ENCODE measurements at places on chromosomes 7 and 10.

GRCh38 chr7:33829536-33829935 is 75.8 kb upstream of the BMPER start:
- no peak for DNase-seq

DNA sequence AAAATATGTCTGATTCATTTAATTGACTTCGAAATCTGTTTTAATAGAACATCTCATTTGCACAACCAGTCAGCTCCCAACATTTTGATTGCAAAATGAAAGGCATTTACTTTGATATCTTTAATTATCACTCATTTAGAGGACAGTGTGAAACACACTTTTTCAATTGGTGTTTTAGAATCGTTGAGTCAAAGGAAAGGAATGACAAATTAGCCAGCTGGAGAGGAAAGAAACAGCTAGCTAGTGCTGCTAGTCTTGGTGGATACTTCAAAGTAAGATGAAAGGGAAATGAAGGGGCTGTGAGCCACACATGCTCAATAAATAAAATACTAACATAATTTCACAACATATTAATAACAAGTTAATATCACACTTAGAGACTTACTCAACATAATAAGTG is 570.2 kb downstream of the PHTF2 start:
- no peak for DNase-seq

GRCh38 chr7:32461484-32461883 is 28.7 kb downstream of the LSM5 start:
- no peak for DNase-seq

GRCh38 chr7:93992421-93993110 is 11.6 kb downstream of the BET1 start:
- no peak for DNase-seq

GRCh38 chr10:104622598-104623209 is 18.4 kb upstream of the SORCS3 start:
- peak; percentile 1 for DNase-seq

DNA sequence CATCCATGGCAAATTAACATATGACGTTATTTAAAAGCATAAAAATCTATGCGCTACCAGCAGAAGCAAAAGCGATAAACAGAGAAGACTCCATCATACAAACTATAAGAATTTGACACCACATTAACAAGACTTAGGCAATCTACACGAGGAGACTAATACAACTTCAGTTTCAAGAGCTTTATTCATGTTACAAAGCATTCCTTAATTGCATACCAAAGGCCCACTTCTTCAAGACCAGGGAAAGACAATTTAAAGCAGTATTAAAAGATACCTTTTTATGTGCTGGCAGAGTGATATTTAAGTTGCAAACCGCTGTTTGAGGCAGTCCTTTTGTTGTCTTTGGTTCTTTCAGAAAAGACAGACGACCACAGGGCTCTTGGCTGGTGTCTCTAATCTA is 176.0 kb upstream of the CCDC6 start:
- DNase-seq = no peak

DNA sequence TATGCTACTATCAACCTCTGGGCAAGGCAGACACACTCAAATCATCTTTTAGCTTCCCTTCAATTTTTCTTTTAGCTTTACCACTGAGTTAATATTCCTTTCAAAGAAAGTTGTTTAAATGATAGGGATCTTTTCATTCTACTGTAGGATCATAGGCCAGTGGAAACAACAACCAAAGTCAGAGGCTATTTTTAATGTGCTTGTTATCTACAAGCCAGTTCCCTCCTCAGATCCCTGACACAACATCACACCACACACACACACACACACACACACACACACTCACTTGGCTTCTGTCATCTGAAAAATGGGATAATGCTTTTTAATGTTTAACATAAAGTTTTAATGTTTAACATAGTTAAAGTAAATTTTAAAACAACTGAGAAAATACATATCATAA is 106.7 kb upstream of the CAV2 start:
- DNase-seq = no peak

GRCh38 chr7:139990142-139990535 is 72.6 kb downstream of the PARP12 start:
- no peak for DNase-seq

DNA sequence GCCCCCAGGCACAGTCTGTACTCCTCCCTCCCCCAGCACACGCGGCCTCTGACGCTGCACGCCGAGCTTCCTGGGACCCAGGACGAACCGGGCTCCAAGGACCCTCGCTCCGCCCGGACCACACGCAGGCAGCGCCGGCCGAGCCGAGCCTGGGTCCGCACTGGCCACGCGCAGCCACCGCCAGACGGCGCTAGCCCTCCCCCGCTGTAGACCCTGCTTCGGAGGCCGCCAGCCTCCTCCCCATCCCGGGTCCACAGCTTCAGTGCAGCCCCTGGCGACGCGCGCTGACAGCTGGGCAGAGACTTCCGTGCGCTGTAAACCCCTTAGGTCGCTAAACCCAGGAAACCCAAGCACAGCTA is 936 bp upstream of the TCERG1L start:
- DNase-seq = peak; percentile 31

- DNase-seq = no peak
Measured at GRCh38 chr7:1721047-1721690, 51.1 kb downstream of the ELFN1 start.

- DNase-seq = no peak
Measured at GRCh38 chr10:78476844-78477243, 443.2 kb downstream of the RPS24 start.

GRCh38 chr10:1448252-1448930 is 288.9 kb downstream of the ADARB2 start:
- DNase-seq = no peak

DNA sequence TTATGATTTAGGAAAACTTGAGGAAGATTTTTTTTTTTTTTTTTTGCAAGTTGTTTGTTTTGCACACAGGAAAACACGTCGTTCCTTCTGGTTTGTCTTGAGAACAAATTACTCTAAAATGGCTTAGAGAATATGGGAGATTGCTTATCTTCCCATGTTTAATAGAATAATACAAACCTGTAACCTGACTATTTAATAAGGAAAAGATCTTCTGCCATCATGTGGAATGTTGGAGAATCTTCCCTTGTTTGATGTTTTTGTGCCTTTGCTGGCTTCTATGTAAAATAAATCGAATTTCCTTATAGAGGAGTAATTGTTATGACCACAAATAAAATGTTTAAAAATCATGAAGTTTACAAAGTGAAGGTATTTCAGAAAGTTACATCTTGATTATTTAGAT is 818.8 kb downstream of the GATA3 start:
- DNase-seq = no peak

DNA sequence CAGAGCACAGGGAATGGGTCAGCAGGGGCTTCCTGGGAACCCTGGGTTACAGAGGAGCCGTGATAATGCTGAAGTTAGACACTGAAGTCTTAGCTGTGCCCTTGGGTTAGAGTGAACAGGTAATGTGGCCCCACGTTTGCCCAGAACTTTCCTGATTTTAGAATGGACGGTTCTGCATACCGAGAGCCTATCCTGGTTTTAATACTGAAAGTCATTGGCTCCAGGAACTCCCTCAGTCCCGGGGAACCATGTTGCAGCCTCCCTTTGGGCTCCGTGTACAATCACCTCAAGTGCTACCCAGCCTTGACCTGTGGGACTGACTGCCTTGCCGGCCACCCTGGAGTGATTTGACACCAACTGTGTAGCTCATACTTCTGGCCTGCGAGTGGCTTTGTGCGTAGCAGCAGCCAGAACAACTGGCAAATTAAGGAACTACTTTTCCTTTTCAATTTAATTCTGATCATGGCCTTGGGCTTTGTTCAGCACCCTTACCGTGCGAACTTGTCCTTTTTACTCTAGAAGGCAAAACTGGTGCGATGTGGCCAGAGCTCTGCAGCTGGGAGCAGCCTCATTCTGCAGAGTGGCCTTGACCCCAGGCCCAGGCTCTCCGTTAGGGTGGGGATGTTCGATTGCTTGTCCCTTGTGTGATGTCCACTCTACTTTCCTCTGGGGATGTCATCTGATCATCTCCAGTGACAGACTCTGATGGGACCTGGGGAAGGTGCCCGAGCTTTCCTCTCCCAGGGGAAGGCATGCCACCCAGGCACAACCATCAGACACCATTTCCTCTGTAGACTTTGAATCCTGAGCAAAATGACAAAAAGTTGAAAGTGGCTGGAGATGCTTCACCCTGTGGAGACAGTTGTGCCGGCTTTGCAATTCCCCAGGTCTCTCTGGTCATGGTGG is 265.9 kb downstream of the GLRX3 start:
- DNase-seq = no peak

- DNase-seq = no peak
Measured at GRCh38 chr10:119205894-119206602, 1.3 kb upstream of the GRK5 start.

DNA sequence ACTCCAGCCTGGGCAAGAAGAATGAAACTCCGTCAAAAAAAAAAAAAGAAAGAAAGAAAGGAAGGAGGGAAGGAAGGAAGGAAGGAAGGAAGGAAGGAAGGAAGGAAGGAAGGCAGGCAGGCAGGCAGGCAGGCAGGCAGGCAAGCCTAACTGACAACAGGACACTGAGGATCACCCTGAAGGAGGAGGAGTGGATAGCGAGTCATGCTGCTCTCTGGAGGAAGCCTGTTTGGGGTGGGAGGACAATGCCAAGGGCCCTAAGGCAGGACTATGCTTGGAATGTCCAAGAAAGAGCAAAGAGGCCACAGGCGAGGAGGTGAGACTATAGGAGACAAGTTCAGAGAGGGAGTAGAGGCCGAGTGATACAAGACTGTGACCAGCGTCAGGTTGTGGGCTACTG is 107.0 kb upstream of the PARD3 start:
- no peak for DNase-seq

GRCh38 chr7:100013328-100013676 is 2.1 kb upstream of the ZKSCAN1 start:
- DNase-seq = no peak

GRCh38 chr10:89741126-89741762 is 39.9 kb downstream of the KIF20B start:
- no peak for DNase-seq

GRCh38 chr7:80187727-80188126 is 53.1 kb downstream of the GNAI1 start:
- DNase-seq = no peak

GRCh38 chr7:132577206-132578049 is 1.2 kb upstream of the PLXNA4 start:
- peak; percentile 75 for DNase-seq

DNA sequence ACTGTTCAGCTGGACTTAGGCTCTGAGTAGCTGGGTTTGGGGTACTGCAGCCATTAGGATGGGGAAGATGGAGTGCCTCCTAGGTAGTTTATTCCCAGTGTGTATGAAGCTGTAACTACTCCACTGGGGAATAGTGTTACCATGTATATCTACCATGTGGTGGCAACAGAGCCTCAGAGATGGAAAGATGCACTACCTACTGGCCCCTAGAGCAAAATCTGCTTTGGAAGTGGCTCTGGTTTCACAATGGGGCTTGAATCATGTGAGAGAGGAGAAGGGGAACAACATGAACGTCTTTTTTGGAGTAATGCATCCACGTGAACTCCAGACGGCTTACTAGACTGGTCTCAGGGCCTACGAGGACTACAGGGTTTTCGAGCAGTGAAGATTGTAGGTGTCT is 167.3 kb downstream of the CALCR start:
- DNase-seq = no peak

DNA sequence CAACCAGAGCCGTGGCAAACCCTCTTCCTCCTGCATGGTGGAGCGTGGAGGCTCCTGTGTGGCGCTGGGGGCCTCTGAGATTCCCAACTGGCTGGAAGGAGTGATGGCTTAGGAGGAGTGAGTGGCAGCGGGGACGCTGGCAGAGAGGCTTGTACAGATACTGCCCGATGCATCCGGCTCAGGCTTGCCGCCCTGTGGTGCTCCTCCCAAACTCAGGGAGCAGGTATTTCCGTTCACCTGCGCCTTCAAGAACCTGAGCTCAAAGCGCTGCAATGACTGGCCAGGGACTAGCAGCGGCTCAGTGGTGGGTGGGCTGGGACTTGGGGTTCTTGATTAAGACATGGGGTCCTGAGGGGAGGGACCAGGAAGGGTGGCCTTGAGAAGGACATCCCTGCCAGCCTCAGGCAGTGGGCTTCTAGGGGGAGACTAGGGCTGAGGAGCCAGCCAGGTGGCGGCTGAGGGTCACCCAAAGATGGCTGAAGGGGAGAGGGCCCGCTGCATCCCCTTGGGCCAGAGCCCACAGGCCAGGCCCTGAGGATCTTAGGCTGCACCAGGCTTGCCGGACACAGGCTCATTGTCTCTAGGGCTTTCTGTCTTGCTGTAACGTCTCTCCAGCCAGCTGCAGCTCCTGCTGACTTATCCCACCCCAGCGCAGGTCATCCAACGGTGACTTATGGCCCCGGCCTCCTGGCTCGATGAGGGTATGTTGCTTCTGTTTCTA is 3.2 kb downstream of the ZNF775 start:
- DNase-seq = no peak

DNA sequence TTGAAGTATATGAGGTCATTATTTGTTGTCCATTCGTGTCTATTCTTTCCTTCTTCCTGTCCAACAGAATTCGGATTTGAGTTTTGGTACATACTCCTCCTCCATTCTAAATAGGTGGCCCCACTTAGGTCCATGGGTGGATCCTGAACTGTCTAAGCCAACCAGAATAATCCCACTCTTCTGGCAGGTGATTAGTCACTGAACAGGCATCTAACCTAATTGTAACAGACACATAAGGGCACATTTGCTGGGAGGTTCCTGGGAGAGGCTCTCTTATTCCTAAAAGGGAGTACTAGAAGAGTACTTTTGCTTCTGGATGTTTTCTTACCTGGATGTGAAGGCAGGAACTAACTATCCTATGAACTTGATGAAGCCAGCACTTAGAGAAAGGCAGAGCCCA is 16.8 kb downstream of the LRRC72 start:
- DNase-seq = no peak

- no peak for DNase-seq
Measured at GRCh38 chr10:72322280-72323058, 32.2 kb downstream of the DNAJB12 start.

GRCh38 chr7:134045716-134046115 is 81.4 kb upstream of the LRGUK start:
- DNase-seq = no peak

DNA sequence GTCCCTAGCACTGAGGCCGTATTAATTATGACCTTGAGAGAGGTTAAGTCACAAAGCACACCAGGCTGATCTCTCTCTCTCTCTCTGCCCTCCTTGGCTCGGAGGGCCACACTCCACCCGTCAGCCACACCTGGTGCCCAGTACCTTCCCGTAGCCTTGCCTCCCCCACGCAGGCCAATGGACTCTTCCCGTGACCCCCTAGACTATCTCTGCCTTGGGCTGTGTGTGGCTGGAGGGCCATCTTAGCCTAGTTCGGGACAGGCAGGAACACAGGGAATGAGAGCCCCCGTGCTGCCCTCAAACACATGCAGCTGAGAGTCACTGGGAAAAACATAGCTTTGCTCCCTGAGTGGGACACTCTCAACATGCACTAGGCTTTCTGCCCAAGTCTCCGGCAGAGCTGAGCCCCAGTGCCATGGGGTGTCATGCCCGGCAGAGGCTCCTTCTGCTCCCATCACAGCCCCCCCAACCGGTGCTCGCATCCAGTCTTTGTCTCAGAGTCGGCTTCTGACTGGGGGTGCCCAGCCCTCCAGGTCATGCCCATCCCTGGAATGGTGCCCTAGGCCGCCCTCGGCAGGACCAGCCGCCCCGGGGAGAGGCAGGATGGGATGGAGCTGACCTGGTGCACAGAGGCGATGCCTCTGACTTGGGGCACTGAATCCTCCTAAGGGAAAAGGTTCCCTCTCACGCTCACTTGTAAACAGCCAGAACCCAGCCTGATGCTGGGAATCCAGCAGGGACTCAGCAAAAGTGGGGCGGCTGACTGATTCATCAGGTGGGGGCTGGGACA is 63.0 kb downstream of the TCERG1L start:
- no peak for DNase-seq
